ENCODE measurements at places on chromosomes 3 and 15.

- no peak for DNase-seq
These were observed 13.9 kb downstream of the CRYBG3 start for GRCh38 chr3:97835761-97836160.

DNA sequence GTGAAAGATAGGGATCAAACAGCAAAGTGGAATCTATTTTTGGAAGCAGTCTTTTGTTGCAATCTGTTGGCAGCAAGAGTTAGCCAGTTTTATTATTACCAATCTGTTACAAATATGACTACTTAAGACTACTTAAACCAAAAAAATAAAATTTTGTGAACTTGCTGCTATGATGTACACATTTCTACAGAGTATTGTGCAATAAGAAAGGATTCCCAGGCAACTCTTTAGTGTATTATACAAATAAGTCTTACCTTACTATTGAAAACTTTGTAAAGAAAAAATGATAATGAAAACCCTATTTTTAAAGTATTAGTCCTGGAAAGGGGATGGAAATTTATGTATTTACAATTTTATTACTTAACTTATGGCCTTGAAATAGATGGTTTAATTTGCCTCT, 44.7 kb downstream of the CADM2 start:
- no peak for DNase-seq

- DNase-seq: no peak
These were observed 285.4 kb downstream of the ZBTB20 start for GRCh38 chr3:114861666-114862065.

DNA sequence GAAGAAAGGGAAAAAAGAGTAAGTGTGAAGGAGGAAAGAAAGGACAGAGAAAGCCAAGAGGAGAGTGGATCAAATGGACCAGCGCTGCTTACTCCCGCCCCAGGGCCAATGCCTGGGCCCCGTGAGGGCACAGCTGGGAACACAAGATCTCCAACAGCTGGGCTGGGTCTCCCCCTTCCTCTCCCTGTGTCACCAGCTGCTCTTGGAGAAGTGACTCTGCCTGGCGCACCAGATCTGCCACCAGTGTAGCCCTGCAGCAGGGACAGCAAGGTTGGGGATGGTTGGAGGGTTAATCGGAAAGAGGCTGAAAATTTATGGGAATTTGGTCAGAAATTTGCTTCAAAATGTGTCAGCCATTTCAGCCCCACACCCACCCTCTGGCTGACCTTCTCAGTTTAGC, 8.4 kb downstream of the CDAN1 start:
- no peak for DNase-seq

GRCh38 chr3:169218314-169218983, 445.1 kb downstream of the MECOM start:
- DNase-seq: no peak

- no peak for DNase-seq
These were observed 179.7 kb downstream of the ATP10A start for GRCh38 chr15:25683415-25683814.

Data from breast epithelium (tissue), 4 donors.